Endothelial cell (in vitro differentiated cells): ENCODE measurements at places on chromosomes 2 and 18. TPM values are rescaled to one million over a fixed set of nuclear protein-coding genes. Genes with fewer than 3 reads are reported as not detected.

The CERKL gene
- 0.08 TPM for total RNA-seq

DNA sequence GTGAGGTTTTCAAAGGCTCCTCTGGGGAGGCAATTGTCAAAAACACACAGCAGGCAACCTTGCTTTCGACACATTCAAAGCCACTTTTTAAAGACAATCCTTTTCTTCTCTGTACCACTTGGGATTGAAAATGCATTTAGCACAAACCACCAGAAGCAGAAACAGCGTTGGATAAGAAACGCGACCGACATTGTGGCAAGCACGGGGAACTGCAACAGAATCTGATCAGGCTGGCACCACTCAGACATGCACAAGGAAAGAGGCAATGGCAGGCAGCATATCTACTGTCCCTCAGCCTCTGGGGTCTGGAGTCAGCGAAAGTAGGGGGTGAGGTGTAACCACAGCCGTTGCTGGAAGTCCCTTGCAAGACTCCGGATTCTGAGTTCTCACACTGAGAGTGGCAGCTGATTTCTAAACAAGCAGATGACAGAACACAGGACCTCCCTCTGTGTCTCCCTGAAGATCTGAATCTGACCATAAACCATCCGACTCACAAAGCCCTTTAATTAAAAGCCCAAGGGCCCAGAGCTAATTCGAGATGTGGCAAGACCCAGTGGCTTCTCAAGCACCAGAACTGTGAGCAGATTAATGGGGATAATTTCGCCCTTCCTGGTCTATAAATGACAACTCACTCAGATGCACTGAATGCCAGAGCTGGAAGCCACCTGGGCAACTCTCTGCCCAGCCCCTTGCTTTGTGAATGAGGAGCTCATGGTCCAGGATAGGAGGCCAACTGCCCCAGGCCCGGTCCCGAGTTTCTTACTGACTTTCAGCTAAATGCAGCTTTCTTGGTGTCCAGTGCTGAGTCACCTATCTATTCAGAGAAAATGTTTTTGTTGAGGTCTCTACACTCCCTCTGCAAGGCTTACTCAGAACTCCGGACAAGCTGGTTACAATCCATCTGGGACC lies 29.6 kb downstream of the CYRIA start:
- peaks cover 2% of the 10 kb centered on the region for H3K27me3 ChIP-seq
- H3K36me3 ChIP-seq = peaks cover 34% of the 10 kb centered on the region
- no peak overlapping the region for H3K27ac ChIP-seq
- H3K4me3 ChIP-seq = no peak overlapping the region
- DNase-seq = no peak

GRCh38 chr2:136572335-136572734 lies 193.0 kb upstream of the THSD7B start:
- H3K27me3 ChIP-seq = no peaks in the 10 kb centered on the region
- no peak overlapping the region for H3K27ac ChIP-seq
- no peak overlapping the region for H3K4me3 ChIP-seq
- H3K36me3 ChIP-seq = no peaks in the 10 kb centered on the region
- no peaks in the 10 kb centered on the region for H3K4me1 ChIP-seq

The PTPRN gene
- total RNA-seq = 1.1 TPM
